ENCODE measurements at places on chromosomes 16 and 17. TPM values are rescaled to one million over a fixed set of nuclear protein-coding genes. Genes with fewer than 3 reads are reported as not detected.

EFCAB13 gene
- 5.9 TPM for total RNA-seq

DNA sequence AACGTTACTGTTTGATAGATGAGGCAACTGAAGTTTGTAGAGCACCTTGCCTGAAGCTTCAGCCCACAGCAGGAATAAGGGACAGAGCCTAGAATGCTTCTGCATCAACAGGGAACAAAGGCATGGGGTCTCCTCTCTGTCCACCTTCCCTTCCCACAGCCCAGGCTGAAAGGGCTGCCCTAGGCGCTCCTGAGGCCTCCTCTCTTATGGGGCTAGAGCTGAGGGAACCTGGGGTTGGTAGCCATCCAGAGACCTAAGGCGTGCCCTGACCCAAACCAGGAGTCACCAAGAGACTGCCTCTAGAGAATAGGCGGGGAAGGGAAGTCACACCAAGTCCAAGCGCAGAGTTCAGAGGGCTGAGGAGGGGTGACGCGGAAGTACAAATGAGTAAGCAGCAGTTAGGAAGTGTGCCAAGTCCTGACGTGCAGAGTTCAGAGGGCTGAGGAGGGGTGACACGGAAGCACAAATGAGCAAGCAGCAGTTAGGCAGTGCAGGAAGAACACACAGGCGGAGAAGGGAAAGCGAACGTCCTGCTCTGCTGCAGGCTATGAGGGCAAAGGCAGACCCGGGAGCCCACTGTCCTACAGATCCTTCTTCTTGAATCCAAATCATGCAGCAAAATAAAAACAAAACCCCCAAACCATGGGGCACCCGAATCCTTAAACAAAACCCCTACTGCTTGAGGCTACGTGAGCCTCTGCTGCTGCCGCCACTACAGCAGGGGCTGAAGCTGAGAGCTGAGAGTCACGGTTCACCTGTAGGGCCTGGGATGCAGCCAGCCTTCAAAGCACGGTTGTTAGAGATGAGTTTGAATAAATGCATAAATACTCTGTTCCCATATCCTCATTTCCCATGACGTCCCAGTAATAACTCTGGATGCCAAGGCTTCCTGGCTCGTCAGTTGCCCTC, 2.7 kb upstream of the SPG7 start:
- peak; percentile 92 for DNase-seq

DNA sequence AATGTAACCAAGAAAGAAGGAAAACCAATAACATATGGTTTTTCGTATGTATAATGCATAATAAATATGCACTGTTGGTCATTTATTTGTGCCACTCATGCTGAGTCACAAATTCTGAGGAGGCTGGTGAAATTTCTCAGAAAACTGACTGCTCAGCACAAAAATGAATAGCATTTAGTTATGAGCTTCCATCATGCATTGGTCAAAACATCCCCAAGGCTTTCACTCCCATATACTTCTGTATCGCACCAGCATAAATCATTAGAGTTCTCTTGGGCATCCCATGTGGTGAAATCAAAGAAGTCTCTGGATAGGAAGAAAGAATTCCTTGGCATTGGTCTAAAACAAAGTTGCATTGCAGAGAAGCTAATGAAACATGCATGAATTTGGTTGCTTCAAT, 785.6 kb upstream of the CDH8 start:
- no peak for DNase-seq

ITGAX gene
- total RNA-seq, result 146 TPM

DPEP2NB gene
- total RNA-seq, result not detected

- DNase-seq, result no peak
Observed at GRCh38 chr16:14180481-14180944, 109.4 kb downstream of the MRTFB start.

GRCh38 chr16:16004314-16004749, 54.9 kb downstream of the ABCC1 start:
- DNase-seq, result no peak

- DNase-seq, result no peak
Observed at GRCh38 chr17:39517224-39517623, 55.9 kb downstream of the CDK12 start.

PRSS27 gene
- total RNA-seq, result 8.8 TPM

WNT3 gene
- 0.14 TPM for total RNA-seq

KCNH4 gene
- 0.39 TPM for total RNA-seq

- peak; percentile 7 for DNase-seq
Observed at GRCh38 chr16:79713609-79714309, 113.2 kb upstream of the MAF start.

- no peak for DNase-seq
Observed at GRCh38 chr16:48212033-48212432, 32.1 kb upstream of the LONP2 start.

DNA sequence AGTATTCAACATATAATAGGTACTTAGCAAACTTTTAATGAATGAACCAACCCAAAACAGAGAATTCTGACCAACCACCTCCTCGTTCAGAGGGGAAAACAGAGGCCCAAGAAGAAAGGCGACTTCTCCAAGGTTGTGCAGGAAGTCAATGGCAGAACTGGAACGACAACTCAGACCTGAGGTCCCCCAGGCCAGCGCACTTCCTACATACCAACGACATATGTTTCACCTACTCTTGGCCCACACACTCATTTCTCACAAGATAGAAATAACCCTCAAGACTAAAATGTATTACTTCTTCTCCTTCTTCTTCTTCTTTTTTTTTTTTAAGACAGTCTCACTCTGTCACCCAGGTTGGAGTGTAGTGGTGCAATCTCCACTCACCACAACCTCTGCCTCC, 14.4 kb downstream of the CHCT1 start:
- no peak for DNase-seq

KRT15 gene
- not detected for total RNA-seq

- no peak for DNase-seq
Observed at GRCh38 chr16:71853413-71853812, 7.6 kb downstream of the ATXN1L start.

- no peak for DNase-seq
Observed at GRCh38 chr16:8237452-8237851, 352.9 kb downstream of the TMEM114 start.

MPP2 gene
- total RNA-seq, result 4.1 TPM

ABCC11 gene
- 0.07 TPM for total RNA-seq

GRCh38 chr16:60755907-60756306, 1280.3 kb downstream of the CDH8 start:
- DNase-seq, result no peak

DNA sequence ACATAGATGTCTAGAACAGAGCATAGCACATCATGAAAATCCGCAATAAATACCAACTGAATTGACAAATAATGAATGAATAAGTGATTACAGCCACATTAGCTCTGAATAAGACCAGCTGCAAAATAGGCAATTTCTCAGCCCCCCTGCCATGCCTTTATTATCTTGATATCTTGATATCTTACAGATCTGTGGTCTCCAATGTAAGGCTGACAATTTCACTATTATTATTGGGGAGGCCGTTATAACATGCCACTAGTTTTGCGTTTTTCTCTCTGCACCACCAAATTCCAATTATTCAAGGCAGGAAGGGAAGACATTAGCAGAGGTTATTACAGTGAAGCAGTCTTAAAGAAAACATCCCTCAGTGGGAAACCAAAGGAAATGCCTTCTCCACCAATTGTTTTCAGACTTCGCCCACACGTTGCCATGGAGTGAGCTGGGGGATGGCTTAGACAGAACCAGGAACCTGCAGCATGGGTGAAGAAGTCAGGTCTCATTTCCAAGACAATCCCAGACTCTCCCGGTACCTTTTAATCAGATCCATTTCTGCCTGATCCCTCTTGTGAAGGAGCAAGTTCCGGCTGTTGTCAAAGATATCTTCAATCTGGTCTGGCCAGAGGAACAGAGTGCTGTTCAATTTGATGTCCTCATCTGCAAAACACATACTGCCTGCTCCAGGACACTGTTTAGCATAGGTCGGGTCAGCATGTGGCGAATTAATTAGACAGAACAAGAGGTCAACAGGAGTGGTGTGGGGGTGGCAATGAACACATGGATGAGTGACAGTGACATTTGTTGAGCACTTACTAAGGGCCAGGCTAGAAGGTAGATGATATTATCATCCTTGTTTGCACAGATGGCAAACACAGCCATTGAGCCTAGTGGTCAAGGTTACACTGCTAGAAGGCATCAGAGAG, 46.4 kb downstream of the DNAH3 start:
- DNase-seq, result no peak

DNA sequence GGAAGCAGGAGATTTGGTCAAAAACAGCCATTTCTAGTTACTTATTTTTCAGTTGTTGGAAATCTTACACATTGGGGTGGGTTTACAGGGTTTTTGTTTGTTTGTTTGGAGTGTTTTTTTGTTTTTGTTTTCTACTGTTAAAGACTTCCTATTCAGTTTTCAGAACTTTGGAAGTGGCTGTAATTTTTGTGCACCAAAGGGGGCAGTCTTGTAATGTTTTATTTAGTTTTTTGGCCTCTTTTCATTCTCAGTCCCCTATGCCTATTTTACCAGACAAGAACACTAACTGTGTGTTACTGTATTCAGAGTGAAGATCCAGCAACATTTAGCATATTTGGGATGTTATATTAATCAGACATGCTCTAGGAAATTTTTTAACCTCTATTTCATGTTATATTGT, 20.6 kb downstream of the TPPP3 start:
- DNase-seq, result no peak

DNA sequence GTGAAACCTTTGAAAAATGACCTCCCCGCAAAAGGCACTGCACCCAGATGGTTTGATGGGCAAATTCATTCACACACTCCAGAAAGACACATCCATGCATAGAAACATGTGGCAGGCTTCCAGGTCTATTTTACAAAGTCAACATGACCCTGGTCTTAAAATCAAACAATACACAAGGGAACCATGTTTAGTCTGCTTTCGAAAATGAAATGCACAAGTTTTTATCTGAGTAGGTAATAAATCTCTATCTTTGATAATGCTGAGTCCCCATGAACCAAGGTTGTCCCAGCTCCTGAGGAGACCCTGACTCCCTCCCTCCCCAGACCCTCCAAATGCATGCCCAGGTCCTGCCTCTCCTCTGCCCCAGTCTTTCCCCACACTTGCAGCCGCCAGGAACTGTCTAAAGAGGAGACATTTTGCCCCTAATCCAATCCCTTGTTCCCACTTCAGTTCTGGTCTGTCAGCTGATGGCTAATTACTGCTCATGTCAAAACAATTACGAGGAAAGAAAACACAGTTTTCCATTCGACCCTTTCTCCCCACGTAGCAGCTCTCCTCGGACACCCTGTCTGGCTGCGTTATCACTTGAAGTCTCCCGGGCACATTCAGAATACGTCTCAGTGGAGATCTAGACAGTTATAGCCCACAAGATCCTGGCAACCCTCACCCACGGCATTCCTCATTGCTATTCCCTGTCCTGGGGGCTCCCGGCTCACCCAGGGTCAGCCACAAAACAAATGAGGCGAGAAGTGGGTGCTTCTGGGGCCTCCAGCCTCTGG, 68.8 kb upstream of the RCVRN start:
- DNase-seq, result no peak

GRCh38 chr17:5380491-5381135, 38.8 kb downstream of the NUP88 start:
- DNase-seq, result no peak
